ENCODE measurements at places on chromosomes 6 and 20. TPM values are rescaled to one million over a fixed set of nuclear protein-coding genes. Genes with fewer than 3 reads are reported as not detected.

STX11 gene
- total RNA-seq = 2.3 TPM

RGS17 gene
- total RNA-seq = 7.2 TPM

EPPIN gene
- not detected for total RNA-seq

CD109 gene
- 39.7 TPM for total RNA-seq

PSMB1 gene
- total RNA-seq = 241 TPM

BMP5 gene
- not detected for total RNA-seq

TBXT gene
- not detected for total RNA-seq

DPPA5 gene
- not detected for total RNA-seq

KCNG1 gene
- total RNA-seq = 18.0 TPM

PET117 gene
- 19.5 TPM for total RNA-seq

GUCA1A gene
- total RNA-seq = not detected

C20orf204 gene
- 0.62 TPM for total RNA-seq

C20orf202 gene
- not detected for total RNA-seq

SUPT3H gene
- 4.6 TPM for total RNA-seq

OVOL2 gene
- 0.18 TPM for total RNA-seq

CTCFL gene
- 0.06 TPM for total RNA-seq

PEDS1 gene
- 53.5 TPM for total RNA-seq
